Activated CD4-positive, alpha-beta T cell treated with anti-CD3 and anti-CD28 coated beads for 36 hours (primary cell): ENCODE measurements at places on chromosomes 3 and 15.

DNA sequence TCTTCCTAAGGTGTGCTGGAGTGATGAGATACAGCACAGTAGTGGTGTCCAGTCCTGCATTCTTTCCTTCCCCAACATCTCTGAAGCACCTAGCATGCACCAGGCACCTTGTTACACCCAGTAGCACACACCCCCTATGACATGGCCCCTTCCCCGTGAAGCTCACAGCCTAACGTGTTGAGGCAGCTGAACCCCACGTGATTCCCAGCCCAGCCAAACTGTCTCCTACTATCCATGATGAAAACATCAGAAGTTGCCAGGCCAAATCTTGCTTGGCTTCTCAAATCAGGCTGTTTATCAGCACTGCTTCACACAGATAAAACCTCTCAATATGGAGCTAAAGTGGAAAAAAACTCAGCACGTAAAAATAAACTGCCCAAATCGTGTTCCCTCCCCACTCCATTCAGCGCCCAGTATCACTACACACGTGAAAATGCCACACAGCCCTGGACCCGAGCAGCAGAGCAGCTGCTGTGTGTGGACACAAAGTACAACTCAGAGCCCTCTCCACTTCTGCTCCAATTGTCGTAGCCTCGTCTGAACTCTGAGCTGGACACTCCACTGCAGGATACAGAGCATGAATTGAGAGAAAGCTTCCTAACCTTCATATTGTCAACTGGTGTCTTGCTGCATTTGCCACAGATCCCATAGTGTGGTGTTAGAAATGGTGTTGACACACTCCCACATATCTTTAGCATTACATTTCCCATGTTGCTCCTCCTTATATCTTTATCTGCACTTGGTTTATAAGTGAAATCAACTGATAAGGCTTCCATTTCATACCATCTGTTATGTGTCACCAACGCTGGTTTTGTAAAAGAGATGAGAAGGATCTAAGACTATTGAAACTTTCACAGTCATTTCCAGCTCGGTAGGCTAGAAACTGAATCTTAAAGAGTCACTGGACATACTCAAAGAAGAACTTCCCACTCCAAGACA, 279.8 kb downstream of the RORA start:
- no peaks in the 10 kb centered on the region for H3K4me1 ChIP-seq
- no peaks in the 10 kb centered on the region for H3K36me3 ChIP-seq
- no peak overlapping the region for H3K4me3 ChIP-seq
- DNase-seq: no peak

DNA sequence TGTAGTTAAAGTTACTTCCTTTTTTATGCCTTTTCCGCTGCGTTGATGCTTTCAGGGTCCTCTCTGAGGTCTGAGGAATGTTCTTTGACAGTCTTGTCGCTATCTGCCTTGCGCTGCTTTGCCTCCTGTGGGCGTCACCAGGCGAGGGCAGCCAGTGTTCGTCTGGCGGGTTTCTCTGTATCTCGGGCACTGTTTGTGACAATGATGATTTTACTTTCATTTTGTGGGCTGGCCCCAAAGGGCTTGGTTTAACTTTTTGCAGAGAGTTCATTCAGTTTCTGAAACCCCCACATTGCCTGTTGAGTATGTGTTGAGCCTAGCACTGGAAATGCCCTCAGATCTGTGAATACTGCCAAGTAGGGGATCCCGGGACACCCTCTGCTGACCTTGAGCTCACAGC, 24.6 kb upstream of the SACM1L start:
- peaks cover 24% of the 10 kb centered on the region for H3K36me3 ChIP-seq
- peak; percentile 84 for DNase-seq
- H3K4me1 ChIP-seq: peaks cover 57% of the 10 kb centered on the region
- no peaks in the 10 kb centered on the region for H3K27me3 ChIP-seq
- peak overlapping the region; percentile 68 for H3K27ac ChIP-seq

DNA sequence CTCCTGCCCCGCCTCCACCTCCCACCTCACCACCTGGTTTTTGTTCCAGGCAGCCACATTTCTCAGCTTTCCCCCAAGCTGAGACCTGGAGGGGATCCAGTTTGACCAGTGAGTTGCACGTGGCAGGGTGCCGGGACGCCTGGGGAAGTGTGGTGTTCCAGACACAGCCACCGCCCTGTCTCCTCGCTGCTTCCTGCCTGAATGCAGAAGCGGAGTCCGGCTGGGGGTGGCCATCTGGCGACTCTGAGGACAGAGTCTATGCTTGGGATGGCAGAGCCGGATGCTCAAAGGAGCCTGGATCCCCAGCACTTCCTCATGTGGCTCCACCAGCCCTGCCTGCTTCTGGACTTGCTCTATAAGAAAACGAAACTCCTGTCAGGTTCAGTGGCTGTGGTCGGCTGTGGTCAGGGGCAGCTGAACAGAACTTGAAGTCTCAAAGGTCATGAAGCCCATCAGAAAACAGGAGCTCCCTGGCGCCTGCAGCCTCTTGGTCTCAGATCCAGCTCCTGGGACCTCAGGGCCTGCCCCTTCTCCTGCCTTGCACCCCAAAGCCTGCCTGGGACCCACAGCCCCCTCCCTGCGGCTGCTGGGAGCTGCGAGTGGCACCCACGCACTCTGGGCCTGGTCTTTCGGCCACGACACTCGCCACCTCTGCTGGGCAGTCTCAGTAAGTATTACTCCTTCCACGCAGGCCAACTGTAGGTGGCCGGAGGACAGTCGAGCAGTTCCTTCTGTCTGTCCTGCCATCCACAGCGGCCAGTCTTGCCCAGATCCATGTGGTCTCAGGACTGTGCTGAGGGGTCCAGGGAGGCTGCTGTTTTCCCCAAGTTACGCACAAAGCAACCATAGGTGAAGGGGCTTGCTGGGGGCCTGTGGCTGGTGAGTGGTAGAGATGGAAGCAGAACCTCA, 112.8 kb upstream of the MEF2A start:
- no peaks in the 10 kb centered on the region for H3K36me3 ChIP-seq
- H3K4me1 ChIP-seq: peaks cover 26% of the 10 kb centered on the region
- no peaks in the 10 kb centered on the region for H3K27me3 ChIP-seq
- peak; percentile 12 for DNase-seq

DNA sequence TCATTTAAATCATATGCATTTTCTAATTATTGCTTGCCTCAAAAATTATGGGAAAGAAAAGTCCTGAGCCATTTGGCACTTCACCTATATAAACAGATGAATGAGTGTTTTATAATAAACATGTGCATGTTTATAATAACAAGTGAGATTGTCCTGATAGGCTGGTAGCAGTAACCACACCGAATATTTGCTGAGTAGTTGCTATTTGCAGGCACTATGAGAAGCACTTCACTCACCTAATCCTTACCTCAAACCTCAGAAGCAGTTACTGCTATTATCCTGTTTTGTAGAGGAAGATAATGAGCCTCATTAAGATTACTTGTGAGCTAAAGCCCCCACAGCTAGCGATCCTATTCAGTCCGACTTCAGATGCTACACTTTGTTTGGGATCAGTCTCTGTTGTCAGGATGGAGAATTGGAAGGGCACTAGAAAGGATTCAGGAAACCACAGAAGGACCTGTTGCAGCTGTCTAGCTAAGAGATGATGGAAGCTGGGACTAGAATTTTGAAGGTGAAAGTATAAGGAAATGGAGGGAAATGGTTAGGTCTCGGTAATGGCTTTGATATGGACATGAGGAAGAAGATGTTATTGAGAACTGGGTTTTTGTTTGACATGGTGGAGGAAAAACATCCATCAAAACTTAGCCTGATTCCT, 28.4 kb upstream of the MAGI1 start:
- H3K27me3 ChIP-seq: peaks cover 4% of the 10 kb centered on the region
- peaks cover 2% of the 10 kb centered on the region for H3K36me3 ChIP-seq
- no peak overlapping the region for H3K4me3 ChIP-seq
- DNase-seq: no peak
- no peak overlapping the region for H3K27ac ChIP-seq

- no peak overlapping the region for H3K27ac ChIP-seq
- H3K27me3 ChIP-seq: no peaks in the 10 kb centered on the region
Observed at GRCh38 chr3:138640537-138640936, 32.0 kb downstream of the FAIM start.

DNA sequence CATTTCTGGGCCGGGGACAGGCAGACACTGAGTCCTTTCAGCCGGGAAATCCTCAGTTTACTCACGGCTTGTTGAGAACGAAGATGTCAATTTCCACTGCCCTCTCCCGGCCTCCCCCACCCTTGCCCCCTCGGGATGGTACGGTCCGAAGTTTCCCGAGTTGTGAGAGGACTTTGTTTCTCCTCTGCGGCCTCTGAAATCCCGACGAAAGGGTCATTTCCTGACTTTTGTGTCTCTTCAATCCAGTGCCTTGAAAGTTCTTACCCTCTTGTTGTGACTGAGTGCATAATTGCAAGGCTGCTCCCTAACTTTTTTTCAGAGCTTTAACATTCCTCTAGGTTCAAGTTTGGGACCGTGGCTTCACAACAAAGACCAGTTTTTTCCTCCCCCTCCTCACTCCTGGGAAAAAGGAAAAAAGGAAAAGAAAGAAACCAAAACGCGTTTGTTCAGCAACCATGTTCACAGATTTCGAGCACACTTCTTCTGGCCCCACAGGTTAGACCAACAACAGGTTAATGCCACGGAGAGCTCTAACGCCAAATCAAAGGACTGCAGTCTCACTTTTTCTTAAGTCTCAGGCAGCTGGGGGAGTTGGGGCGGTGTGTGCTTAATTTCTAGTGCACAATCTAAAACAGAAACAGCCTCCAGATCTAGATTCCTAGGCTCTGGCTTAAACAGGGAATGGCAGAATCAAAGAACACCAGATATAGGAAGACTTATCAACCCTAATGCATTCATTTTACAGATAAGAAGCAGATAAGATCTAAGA, 138.9 kb downstream of the TMCO5A start:
- no peak overlapping the region for H3K27ac ChIP-seq
- no peak for DNase-seq
- no peaks in the 10 kb centered on the region for H3K36me3 ChIP-seq
